Smooth muscle cell of bladder (primary cell): ENCODE measurements at places on chromosomes 11 and 22. TPM values are rescaled to one million over a fixed set of nuclear protein-coding genes. Genes with fewer than 3 reads are reported as not detected.

The FAM227A gene
- total RNA-seq: 1.6 and 2.1 TPM in 2 replicates

The TMEM191B gene
- 0.65 and 0.85 TPM in 2 replicates for total RNA-seq

The TBX1 gene
- not detected in 2 replicates for total RNA-seq

The ACP2 gene
- total RNA-seq: 13.9 and 16.4 TPM in 2 replicates
